LHCN-M2 (cell line): ENCODE measurements at places on chromosomes 3 and 15.

GRCh38 chr3:10347648-10348403 is 26.9 kb upstream of the SEC13 start:
- no peak for DNase-seq

- no peak for DNase-seq
These were observed 504.6 kb upstream of the NECTIN3 start for GRCh38 chr3:110567029-110567428.

GRCh38 chr3:48662753-48663488 is at the start of gene CELSR3:
CELSR3 (minus strand) TSS chr3:48662886; CDS start chr3:48662634, 252 bp downstream.
- DNase-seq: peak; percentile 93

DNA sequence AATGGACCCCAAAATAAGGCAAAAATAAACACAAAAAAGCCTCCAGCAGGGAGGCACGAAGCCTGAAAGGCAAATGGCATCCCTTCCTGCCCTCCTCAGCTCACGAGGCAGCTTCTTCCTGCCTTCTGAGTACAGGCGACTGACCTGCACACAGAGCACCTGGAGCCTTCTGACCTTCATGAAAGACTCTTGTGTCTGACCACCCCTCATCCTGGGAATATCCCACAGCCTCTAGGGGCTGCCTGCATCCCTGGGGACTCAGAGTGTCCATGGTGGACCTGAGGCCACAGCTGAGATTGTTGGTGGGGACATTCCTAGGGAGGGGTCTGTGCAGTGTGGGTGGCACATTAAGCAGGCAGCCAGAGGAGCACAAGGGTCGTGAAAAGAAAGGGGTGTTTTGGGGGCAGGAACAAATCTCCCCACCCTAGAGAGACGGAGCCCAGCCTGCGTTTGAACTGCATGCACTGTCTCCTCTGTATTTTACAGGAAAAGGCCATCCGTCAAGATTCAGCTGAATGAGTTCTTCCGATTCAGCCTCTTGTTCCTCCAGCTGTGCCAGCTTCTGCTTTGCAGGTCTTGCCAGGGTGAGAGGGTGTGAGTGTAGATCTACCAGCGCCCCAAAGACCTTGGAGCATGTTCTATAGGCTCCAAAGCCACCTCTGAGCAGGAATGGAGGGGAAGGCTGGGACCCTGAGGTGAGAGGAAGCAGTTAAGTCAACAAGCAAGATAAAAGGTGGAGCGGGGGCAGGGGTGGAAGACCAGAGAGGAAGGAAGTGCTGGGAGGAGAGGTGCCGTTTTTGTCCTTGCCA is 80.4 kb upstream of the MEF2A start:
- DNase-seq: no peak

DNA sequence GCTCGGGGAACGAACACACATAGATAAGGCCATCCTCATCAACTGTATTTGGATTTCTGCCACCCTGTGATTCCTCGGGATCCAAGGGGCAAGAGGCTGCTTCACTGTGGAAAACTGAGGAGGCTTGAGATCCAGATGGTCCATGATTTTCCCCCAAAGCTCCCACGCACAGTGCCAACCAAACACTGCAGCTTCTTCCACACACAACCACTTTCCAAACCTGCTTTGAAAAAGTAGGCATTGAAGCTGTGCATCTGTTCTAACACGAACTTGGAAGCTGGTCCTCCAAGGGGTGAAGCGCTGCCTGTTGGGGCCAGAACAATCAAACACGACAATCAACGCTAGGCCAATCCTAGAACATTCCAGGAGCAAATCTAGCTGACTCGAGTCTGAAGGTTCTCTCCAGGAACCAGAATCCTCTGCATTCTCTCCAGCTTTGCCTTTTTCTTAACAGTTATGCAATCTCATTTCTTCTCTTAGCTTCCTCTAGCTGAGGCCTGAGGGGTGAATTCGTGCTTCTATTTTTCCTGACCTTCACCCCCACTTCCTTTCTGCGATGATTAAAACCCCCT is 104.4 kb downstream of the LRRK1 start:
- DNase-seq: no peak

GRCh38 chr3:120795959-120796358 is 53.4 kb downstream of the GTF2E1 start:
- no peak for DNase-seq

DNA sequence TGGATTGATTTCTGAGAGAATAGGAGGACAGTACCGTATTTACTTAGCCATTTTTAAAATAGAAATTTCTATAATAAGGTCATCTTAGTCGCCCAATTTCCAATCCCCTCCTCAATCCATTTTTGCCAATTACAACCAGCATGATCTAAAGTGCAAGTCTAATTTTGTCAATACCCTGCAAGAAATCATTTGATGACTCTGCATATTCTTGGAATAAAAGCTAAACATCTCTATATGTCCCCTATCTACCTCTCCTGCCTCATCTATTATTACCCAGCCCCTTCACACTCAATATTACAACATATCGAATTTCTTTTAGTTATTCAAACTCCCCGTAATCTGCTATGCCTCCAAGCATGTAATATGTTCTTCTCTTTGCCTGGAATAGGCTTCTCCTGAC is 41.9 kb upstream of the TEX55 start:
- DNase-seq: no peak

GRCh38 chr3:118823626-118824025 is 211.0 kb downstream of the IGSF11 start:
- no peak for DNase-seq

GRCh38 chr15:31563001-31563400 is 236.4 kb downstream of the KLF13 start:
- DNase-seq: no peak

- DNase-seq: peak; percentile 73
These were observed 131.5 kb downstream of the SLC9A9 start for GRCh38 chr3:143716731-143717130.

DNA sequence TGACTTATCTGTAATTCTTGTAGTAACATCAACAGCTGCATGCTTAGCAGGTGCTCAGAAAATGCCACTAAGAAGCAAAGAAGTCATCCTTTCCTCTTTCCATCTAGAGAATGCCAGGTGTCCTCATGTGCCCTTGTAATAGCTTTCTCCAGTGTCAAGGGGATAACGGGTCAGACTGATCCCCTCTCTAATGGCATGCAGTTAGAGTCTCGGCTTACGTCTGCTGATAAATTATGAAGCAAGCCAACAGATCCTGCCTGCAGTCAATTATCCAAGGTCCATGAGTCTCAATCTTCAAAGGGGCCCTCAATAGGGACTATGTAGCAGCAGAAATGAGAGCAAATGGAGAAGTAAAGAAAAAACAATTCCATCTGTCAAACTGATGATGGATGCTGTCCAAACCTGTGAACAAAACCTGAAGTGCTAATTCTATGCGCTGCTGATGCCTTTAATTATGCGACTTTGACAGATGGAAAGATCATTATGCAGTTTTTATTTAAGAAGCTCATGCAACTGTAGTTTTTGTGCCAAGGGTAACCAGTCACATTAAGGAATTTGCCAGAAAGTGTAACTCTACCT is 162.8 kb upstream of the PEX5L start:
- no peak for DNase-seq

GRCh38 chr15:79872358-79873017 is 24.3 kb downstream of the MTHFS start:
- peak; percentile 62 for DNase-seq
